ENCODE measurements at places on chromosomes 7 and 10. TPM values are rescaled to one million over a fixed set of nuclear protein-coding genes. Genes with fewer than 3 reads are reported as not detected.

PLPP4 gene
- total RNA-seq, result under 0.01 TPM

BAMBI gene
- 0.27 TPM for total RNA-seq

DNA sequence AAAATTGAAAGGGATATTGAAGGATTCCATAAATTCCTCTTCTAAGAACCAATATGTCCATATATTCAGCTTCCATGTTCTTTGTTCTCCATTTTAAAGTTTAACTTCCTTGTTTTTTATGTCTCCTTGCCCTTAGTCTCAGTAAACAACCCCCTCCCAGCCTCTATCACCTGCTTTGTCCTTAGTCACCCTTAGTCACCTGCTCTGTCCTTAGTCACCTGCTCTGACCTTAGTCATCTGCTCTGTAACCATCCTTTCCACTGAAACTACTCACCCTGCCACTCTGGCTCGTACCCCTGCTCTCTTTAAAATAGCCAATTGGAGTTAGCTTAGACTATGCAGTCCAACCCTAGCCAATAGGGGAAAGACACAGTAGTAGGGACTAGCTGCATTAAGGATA lies 136.2 kb upstream of the TMEM106B start:
- DNase-seq, result no peak

FOXI2 gene
- total RNA-seq, result 0.54 TPM

STK31 gene
- total RNA-seq, result under 0.01 TPM
